ENCODE measurements at places on chromosomes 12 and 14. TPM values are rescaled to one million over a fixed set of nuclear protein-coding genes. Genes with fewer than 3 reads are reported as not detected.

The C12orf50 gene
- total RNA-seq = not detected

GRCh38 chr12:12446786-12447185 is 89.9 kb downstream of the BORCS5 start:
- no peak for DNase-seq

DNA sequence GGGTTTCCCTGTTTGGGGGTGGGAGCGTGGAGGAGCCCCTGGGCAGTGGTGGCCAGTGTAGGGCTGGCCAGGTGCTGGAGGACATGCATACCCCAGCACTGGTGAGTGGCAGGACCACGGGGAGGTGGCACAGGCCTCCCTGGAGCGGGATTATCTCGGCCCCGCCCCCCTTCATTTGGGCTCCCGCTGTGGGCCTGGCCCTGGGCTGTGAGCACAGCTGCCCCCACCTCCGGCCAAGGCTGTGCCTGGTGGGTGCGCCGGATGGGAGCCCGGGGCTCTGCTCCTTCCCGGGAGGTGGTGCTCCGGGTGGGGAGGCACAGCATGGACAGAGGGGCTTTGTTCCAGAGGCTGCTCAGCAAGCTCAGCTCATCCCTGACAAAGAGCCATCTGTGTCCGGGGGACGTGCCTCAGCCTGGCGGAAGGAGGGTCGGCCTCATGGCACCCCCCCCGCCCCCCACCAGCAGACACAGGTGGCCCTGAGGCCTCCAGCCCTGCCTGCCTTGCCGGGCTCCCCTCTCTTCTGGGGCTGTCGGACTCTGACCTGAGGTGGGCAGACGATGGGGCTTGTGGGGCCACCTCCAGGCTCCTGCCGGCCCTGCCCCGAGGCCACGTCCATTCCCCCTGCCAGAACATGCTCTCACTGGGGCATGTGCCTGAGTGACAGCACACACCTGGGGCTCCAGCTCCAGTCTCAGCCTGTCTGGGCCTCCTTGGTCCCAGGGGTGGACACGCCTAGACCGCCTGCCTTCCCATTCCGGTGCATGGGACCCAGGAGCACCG is 8.4 kb downstream of the TEDC1 start:
- no peak for DNase-seq

DNA sequence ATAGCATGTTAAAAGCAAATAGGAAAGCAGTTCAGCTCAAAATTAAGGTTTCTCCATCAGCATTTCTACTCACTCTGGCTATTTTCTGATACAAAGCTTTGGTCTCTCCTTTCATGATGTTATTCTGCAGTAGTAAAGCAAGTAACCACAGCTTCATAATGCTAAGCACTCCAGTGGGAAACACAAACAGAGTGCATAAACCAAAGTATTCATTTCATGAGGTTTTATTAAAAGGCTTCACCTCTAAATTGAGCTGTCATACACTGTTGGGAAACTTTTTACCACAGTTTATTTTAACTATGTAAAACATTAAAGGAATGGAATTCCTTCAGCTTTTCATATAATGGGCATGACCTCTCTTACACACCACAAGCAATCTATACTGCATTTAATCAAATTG is 157.9 kb upstream of the LMO3 start:
- no peak for DNase-seq

GRCh38 chr14:100222224-100223093 is 16.5 kb upstream of the YY1 start:
- peak; percentile 73 for DNase-seq

DNA sequence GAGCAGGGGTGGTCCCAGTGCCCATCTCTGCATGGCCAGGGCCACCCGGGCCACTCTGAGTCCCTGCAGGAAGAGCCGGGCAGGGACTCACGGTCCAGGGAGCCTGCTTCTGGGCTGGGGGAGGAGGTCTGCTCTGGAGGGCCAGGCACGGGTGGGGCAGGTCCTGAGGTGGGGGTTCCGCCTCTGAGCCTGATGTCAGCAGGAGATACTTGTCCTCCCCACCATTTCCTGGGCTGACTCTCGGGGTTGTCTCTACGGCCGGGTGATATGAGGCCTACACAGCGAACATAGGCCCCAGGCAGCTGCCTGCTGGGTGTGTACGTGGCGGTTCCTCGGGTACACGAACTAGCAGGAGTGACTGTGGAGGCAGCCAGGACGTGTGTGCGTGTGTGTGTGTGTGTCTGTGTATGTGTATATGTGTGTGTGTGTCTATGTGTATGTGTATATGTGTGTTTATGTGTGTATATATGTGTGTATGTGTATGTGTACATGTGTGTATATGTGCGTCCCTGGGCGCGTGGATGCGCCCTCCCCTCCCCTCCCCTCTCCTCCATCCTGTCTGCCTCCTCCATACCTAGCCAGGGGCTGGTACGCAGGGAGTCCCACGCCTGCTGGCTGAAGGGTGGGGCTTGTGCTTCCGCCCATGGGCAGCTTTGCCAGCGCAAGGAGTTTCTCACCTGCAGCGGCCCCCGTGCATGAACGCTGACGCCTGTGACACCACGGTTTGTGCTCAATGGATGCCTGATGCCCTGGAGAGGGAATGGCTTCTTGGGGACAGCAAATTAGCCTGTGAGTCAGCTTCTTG is 30.4 kb upstream of the TRAF3 start:
- peak; percentile 47 for DNase-seq

- no peak for DNase-seq
These were observed 67.1 kb downstream of the PPFIA2 start for GRCh38 chr12:81692008-81692407.
